ENCODE measurements at places on chromosomes 2 and 18.

DNA sequence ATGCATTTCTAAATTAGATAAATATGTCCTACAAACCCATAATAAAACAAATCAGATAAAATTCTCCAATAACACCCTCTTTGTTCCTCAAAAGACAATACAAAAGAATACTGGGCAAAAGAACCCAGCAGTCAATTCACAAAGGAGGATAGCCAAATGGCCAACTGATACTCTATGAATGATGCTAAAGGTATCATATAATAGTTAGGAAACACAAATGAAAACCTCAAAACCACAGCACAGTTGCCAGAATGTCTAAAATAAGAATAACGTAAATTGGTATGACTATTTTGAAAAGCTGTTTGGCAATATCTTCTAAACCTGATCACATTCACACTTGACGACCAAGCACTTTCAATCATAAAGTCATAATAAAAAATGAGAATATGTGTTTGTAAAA, 315.4 kb downstream of the CDH7 start:
- DNase-seq, result no peak

DNA sequence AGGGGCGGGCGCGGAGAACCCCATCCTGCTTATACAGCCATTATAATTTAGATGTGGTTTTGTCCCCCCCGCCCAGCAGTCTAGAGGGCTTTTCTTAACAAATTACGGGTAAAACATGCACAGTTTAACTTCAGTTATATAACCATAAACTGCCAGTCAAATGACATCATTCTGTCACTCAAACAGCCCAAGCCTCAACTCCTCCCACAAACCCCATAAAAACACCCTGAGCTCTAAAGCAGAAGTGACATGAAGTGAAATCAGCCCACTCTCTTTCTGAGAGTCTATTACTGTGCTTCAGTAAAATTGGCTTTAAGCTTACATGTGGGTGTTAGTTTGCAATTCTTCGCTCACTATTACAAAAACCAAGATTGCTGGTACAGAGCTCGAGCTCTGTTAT, 705.1 kb upstream of the GCFC2 start:
- peak; percentile 73 for DNase-seq

DNA sequence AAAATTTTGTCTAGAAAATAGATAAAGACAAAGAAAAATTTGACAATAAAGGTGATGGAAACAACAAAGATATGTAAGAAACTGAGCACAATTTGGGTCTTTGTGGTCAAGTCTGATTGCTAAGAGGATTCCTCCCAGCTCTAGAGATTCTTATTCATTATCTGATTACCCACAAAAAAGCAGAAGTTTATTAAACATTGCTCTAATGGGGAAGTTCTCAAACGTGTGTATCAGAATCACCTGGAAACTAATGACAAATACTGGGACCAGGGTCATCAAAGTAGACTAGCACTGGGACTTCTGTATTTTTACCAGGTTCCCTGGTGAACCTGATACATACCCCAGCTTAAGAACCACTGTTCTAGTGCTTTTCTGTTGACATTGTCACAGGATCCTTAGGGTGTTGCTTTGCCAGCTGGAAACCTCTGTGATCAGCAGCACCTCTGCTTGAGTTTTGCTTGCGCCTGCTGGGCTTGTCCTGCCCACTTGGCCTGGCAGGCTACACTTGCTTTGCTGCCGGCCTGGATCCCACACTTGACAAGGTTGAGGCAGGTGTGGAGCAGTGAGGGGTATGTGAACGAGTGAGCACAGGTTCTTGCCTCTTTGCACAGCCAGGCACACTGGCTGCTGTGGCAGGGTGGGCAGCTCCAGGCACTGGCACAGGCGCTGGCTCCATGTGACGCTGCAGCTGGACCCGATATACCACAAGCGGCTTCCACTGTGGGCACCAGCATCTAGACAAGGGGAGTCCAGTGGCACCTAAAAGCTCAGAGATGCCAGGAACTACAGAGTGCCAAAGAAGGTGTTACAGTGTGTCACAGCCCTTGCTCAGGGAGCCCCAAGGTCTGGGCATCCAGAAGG, 6.2 kb upstream of the GORASP2 start:
- peak; percentile 8 for DNase-seq

- DNase-seq, result no peak
Observed at GRCh38 chr18:13305301-13305700, 86.7 kb downstream of the LDLRAD4 start.

DNA sequence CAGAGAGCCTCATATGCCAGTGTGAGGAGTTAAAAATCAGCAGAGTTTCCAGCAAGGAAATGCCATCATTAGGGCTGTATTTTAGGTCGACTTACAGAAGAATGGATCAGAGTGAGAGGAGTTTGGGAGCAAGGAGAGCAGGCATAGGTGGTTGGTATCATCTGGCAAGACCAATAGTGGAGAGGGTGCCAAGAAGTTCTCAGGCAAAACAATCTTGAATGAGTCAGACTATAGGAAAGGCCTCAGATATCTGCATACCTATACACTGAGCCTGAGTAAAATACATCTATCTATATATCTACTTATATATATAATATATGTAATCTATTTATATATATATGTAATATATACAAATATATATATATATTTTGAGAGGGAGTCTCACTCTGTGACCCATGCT, 57.3 kb downstream of the TMEFF2 start:
- DNase-seq, result no peak

- no peak for DNase-seq
Observed at GRCh38 chr2:170530284-170530745, 184.8 kb upstream of the SP5 start.

- no peak for DNase-seq
Observed at GRCh38 chr2:113225263-113226259, 51.8 kb downstream of the PSD4 start.

DNA sequence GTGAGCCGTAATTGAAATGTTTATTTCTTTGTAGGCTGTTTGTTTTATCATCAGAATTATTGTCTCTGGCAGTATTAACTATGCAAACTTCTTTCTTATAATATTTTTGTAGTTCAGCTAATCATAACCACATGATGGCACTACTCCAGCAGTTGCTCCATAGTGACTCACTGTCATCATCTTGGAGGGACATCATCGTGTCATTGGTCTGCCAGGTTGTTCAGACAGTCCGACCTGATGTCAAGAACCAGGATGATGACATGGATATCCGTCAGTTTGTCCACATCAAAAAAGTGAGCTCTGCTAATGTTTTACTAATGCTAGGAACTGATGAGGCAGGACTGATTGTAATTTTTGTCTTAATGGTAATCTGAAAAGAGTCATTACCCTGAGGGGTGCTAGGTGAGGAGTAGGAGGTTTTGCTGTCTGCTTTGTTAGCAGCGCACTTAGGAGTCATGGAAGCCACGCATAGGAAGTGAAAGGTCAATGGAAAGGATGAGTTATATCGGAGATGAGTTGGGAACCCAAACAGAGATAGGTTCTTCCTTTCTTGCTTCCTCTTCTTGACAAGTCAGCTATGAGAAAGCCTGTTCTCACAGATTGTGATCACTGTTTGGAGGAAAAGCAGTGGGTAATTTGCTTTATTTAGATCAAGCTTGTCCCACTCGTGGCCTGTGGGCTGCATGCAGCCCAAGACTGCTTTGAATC, 49.2 kb downstream of the PIKFYVE start:
- DNase-seq, result no peak

DNA sequence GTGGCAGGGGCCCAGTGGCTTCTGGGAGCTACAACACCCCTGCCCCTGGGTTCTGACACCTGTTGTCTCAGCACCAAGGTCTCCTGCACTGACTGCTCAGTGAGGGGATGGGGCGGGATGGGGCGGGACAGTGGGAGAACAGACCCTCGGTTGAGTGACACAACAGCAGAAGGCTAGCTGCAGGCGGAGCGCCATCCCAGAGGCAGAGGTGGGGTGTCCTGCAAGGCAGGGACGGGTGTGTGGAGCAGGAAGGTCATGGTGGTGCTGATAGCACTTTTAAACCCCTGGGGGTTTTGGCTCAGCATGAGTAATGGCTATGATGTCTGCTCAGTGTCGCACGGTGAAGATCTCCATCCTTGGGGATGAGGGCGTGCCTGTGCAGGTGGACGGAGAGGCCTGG, 105.1 kb downstream of the DGKD start:
- no peak for DNase-seq

- DNase-seq, result no peak
Observed at GRCh38 chr2:166593403-166593802, 99.4 kb upstream of the SCN7A start.

DNA sequence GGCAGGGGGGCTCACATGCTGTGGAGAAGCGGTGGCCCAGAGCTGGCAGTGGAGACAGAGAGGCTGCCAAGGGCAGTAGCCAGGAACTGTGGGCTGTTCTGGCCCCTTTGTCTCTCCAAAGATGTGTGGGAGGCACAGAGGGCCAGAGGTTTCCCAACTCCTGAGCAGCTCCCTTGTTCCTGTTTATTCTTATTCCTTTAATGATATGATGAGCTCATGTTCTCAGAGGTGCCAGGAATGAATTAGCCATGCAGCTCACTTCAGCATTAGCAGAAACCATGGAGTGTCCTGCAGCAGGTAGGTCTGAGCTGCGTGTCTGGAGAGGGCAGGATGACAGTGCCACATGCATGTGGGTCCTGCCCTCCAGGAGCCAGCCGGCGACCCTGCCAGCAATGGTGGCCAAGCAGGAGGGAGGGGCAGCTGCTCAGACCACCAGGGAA, 77.9 kb upstream of the FZD7 start:
- DNase-seq, result no peak

DNA sequence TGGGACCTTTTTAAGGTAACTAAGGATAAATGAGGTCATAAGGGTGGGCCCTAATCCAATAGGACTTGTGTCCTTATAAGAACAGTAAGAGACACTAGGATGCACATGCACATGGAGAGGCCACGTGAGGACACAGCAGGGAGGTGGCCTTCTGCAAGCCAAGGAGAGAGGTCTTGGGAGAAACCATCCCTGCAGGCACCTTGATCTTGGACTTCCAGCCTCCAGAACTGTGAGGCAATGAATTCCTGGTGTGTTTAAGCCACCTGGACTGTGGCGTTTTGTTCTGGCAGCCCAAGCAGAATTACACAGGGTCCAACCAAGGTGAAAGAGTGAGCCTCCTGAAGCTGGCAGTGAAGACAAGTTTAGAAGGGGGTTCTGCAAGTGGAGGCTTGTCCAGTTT, 89.6 kb upstream of the IL1R2 start:
- DNase-seq, result no peak

- DNase-seq, result no peak
Observed at GRCh38 chr2:212495046-212495445, 43.6 kb downstream of the ERBB4 start.

DNA sequence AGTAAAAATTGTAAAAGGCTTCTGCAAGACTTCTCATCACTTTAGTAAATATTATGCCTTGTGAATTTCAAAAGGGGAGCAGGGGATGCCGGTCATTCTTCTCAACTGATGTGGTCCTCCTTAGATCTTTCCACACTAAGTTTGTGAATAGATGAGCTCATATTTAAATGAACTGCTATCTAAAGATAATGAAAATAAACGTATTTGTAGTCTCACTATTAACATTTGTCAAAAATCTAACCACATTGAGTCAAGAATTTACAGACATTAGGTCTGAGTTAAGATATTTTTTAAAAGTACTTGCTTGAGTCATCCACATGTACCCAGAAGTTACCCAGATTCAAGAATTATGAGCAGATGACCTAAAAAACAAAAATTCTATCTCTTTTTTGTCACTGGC, 6.5 kb downstream of the PRPF40A start:
- no peak for DNase-seq

GRCh38 chr2:120189189-120189588, 34.0 kb downstream of the TMEM185B start:
- no peak for DNase-seq

DNA sequence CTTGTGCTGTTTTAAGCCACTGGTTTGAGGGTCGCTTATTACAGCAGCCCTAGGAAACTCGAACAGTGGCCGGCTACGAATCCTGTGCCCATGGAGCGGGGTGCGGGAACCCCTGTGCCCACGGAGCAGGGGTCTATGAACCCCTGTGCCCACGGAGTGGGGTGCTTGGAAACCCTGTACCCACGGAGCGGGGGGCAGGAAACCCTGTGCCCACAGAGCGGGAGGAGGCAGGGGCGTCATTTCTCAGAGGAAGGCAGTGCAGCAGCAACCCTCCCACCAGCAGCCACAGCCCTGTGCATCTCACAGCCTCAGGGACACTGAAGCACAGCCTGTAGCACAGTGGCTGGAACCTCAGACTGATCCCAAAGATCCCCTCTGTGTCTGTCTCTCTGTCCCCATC, 34.2 kb upstream of the GPC1 start:
- no peak for DNase-seq

- DNase-seq, result no peak
Observed at GRCh38 chr2:107001964-107002696, 116.2 kb upstream of the ST6GAL2 start.

- DNase-seq, result no peak
Observed at GRCh38 chr2:30582521-30582920, 135.5 kb downstream of the LCLAT1 start.

- no peak for DNase-seq
Observed at GRCh38 chr2:193377789-193378188, 1183.1 kb upstream of the TMEFF2 start.

- DNase-seq, result peak; percentile 33
Observed at GRCh38 chr2:14137643-14138042, 494.9 kb upstream of the LRATD1 start.

- DNase-seq, result no peak
Observed at GRCh38 chr2:235716875-235717496, 223.1 kb downstream of the AGAP1 start.

DNA sequence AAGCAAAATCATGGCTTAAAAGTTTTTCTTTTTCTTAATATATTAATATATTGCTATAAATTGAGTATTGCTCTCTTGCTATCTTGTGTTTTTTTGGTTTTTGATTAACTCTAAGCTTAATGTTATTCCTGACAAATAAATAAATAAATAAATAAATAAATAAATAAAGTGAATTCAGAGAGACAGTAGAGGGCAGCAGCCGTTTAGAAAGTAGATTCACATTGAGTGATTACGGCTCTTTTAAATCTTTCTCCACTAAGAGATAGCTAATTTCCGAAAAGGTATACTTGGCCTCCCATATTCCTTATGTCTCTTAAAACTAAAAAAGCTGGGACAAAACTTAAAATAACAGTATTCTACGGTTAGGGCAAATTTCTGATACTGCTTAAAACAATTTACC, 34.3 kb downstream of the MSH2 start:
- DNase-seq, result peak; percentile 48

GRCh38 chr18:13303756-13304364, 85.3 kb downstream of the LDLRAD4 start:
- no peak for DNase-seq

DNA sequence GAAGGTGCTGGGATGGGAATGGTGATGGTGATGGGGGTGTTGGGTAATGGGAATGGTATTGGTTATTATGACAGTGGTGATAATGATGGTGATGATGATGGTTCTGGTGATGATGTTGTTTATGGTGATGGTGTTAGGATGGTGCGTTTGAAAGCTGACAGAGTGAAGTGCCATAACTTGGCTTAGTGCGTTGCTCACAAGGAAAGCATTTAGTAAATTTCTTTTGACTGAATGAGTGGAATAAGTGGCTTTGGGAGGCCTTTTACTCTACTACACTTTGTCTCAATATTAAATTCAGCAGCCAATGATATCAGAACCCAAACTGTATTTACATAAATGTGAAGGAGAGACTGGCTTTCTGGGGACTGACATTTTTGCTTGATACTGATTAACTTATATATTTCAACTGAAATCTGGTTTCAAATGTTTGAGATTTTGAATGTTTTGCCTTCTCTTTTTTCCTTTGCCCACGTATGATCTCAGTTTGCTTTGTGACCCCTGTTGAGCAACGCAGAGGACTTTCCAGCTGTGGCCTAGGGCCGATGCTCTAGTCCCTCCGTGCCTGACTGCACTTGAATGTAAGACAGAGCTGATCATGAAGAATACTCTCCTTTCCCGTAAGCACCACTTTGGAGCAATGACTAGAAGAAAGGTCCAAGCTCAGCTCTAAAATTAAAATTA, 128.5 kb upstream of the SH3BP4 start:
- DNase-seq, result no peak

Data from OCI-M1 (cell line).